T-helper 1 cell (primary cell): ENCODE measurements at places on chromosomes 11 and 22.

DNA sequence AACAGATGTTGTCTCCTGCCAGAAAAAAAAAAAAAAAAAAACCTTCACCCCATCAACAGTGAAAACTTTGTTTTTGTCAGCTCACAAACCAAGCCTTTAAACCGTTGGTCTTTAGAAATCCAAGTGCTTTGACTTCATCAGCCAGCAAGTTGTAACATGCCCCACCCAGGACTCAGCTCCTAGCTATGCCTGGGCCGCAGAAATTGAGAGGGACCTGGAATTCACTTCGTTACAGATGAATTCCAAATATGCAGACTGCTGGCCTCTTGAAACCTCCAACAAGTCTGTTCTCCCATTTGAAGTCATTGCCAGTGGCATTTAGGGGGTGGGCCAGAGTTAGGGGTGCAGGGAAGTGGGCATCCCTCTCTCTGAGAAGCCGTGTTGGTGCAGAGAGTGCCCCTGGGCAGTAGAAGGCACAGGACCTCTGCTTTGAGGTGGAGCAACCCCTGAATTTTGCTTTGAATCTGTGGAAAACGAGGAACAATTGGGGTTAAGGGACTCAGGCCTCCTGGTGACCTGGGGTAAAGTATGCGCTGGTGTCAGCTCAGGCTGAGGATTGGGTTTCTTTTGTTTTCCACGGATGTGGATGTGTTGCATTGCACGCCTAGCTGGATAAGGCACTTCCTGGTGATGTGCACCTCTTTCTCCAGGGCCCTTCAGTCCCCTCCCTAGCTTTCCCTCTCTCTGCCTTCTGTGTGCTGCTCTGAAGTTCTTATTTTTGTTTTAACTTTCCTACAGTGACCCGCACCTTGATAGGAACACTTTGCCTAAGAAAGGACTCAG lies 109.5 kb downstream of the DBX1 start:
- no peak for DNase-seq

DNA sequence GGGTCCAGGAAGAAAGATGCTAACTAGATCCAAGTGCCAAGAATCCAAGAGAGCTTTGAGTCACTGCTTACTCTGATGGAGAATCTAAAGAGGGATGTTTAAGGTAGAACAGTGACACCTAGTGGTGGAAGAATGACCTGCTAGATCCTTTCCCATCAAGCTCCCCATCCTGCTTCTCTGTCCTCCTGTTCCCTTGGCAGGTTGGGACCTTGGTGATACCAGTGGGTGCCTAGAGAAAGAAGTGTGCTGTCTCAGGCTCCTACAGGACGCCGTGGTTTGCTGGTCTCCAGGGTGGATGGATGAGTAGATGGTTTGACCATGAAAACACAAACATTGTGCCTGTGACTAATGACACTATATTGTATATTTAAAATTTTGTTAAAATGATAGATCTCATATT lies 383.7 kb downstream of the TMEM135 start:
- DNase-seq, result peak; percentile 49

DNA sequence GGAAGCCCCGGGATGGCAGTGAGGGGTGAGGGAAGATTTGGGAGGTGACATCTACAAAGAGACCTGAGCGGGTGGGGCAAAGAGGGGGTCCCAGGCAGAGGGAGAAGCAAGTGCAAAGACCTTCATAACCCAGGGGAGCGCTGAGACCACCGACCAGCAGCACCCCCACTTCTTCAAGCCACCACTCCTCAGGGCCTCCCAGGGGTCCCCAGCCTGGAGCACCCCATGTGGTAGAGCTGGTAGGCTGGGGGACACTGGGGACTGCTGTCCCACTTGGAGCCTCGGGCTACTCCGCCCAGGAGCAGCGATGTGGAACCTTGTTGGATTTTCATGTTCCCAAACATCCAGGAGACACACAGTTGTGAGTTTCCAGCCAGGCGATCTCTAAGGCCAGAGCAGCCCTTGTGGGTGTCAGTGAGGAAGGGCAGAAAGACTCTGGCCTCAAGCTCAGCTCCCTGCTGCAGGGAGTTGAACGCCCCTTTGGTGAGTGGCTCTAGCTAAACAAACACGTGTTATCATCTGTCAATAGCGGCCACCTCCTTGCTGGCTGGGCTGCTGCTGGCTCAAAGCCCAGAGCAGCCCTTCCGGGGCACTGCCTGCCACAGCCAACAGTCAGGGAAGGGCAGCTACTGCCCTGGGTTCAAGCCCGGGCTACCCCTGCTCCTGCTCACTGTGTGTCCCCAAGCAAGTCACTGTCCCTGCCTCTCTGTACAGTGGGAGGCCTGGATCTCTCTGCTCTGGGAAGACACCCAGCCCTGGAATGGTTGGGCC lies 25.7 kb upstream of the CHKA start:
- DNase-seq, result no peak

GRCh38 chr11:122732342-122733315 lies 77.1 kb downstream of the UBASH3B start:
- DNase-seq, result no peak

DNA sequence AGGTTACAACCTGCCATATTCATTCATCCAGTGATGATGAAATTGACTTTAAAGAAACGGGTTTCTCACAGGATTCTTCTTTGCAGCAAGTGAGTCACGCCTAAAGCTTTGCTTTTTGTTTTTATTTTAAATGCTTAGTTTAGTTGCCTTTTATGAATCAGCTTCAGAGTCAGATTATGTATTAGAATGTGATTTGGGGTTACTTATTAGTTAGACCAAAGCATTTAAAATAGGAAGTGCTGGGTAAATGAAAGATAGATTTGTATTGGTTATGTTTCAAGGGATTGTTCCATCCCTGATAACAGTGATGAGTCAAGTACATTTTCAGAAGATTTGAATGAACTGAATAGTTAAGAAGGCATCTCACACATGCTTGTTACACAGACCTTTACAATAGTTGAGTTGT lies 101.3 kb upstream of the GAL start:
- no peak for DNase-seq

DNA sequence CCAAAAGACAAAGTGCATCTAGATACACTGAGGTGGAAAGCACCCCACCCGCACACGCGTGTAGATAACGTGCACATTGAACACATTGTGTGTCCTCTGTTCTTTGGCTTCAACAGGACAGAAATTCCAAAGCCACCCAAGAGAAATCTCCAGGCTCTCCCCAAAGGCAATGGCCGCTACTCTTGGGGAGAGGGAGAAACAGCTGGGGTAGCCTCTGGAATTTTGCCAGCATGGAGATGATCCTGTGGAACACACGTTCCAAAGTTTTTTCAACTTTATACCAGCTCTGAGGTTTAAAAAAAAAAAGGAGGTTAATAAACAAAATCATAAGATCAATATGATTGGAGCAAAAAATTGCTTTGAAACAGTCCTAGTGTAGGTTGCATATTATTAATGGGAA lies 63.0 kb upstream of the CD82 start:
- no peak for DNase-seq

DNA sequence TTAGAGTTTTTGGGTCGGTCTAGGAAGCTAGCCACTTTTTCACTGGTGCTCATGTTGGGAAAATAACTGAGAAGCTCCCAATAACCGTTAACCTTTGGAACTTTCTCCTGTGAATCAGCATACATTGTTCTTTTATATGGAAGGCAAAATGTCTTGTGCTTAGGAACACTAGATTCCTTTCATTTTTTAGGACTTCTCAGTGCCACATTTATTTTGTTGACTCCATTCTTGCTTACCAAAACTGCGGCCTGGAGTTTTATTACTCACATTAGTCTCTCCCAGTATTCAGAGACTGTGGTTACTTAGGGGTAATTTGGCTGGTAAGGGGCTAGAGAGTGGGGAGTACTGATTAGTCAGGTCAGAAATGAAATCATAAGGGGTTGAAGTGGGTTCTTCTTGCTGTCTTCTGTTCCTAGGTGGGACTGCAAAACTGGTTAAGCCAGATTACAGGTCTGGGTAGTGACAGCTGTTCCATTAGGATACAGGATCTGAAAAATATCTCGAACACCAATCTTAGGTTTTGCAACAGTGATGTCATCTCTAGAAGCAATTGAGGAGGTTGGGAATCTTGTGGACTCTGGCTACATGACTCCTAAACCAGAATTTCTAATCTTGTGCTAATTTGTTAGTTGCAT lies 631.4 kb upstream of the LUZP2 start:
- DNase-seq, result no peak

DNA sequence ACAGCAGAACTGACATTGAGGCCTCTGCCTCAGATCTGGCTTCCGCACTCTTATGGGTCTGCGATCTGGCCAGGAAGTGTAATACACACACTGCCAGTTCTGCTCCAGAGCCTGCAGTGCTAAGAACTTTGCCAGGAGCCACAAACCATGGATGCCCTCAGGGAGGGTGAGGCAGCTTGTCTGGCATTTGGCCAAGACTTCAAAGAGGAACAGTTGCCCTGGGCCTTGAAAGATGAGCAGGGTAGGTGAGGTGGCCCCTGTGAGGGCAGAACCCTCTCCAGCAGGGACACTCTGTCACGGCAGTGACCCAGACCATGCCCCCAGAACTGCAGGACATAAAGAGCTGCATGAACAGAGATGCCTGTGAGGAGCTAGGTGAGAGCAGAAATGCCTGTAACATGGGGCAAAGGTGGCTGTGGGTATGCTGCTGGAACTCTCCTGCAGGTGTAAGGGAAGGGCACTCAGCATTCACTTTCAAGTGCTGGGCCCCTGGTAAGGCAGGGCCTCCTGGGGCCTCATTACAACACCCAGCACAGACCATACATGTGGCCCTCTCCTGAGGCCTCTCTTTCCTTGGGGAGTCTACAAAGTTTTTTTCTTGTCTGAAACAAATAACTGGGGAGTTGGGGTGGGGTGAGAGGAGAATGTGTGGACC lies 47.3 kb downstream of the NEU3 start:
- DNase-seq, result no peak

DNA sequence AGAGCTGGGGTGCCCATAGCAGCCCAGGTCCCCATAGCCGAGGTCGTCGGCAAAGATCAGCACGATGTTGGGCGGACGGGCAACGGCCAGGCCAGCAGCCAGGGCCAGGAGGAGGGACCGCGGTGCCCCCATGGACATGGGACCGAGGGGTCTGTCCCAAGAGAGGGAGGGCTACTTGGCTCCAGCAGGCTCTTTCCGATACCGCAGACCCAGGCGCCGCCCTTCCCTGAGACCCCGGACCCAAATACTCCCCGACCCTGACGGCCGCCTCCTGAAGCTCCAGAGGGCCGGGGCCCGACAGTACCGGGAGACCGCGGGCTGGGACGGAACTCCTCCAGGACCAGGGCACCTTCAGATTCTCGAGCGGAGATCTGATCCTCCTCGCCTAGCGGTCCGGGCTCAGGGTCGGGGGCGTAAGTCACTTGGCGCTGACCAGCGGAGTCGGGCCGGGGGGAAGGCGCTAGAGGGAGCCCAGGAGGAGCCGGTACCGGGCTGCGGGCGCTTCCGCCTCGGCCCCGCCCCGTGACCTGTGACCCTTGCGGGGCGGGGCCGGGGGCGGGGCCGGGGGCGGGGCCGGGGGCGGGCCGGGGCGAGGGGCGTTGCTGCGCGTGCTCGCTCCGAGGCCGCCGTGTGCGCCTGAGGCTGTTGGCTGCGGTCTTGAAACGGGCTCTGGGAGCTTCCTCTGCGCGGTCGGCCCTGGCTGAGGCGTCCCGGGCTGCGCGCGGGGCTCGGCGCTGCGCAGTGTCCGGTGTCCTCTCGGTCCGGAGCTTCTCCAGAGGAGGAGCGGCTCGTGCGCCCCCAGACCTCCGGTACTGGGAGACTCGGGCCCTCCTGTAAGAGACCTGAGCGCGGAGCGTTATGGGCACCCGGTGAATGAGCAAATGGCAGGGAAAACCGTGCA lies at the start of gene ARSA:
Gene ARSA (minus strand): TSS at position 511 of the 901 bp plus-strand sequence. CDS start 373 bp downstream, at position 138.
- DNase-seq, result peak; percentile 73

GRCh38 chr11:47408598-47409439 lies 429 bp downstream of the SLC39A13 start:
- no peak for DNase-seq

DNA sequence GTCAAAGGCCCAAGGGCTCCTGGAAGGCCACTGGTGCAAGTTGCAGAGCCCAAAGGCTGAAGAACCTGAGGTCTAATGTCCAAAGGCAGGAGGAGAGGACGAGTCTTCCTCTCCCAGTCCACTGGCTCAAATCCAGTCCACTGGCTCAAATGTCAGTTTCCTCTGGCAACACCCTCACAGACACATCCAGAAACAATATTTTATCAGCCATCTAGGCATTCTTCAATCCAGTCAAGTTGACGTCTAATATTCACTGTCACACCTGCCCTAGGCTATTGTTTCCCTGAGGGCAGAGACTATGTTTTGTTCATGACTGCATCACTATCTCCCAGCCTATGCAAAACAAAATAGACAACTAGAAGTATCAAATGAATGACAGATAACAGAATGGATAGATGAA lies 148.1 kb downstream of the SPON1 start:
- no peak for DNase-seq

GRCh38 chr11:86889001-86889341 lies 66.2 kb downstream of the FZD4 start:
- DNase-seq, result no peak

- DNase-seq, result peak; percentile 70
Observed at GRCh38 chr11:118699506-118700220, 20.2 kb upstream of the TREH start.

GRCh38 chr11:27233654-27234042 lies 129.4 kb downstream of the CCDC34 start:
- DNase-seq, result no peak

GRCh38 chr11:134342572-134343340 lies 11.0 kb downstream of the GLB1L2 start:
- no peak for DNase-seq
